Activated CD8-positive, alpha-beta T cell treated with anti-CD3 and anti-CD28 coated beads, Interleukin-2, amount 10 ng/mL, durations not matched to agents 7 days and 5 days (primary cell): ENCODE measurements at places on chromosomes 4 and X.
A peak's percentile ranks its signal among the peaks of the same experiment; 100 is the strongest.

DNA sequence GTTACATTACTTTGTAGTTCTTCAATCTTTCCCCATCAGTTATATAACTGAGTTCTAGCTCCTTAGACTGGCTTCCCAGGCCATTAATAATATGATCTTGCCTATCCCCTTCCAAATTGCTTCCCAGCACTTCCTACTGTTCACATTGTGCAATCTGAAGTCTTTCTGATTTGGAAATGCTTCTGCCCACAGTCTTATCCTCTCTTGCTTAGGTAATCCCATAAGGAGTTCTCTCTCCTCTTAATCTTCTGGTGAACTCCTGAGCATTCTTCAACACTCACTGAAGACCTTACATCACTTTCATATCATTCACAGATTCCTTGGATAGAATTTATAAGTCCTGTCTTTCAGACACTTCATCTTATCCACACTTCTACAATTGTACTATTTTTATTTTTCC is 132.7 kb upstream of the TTC29 start:
- H3K27ac ChIP-seq = no peak overlapping the region
- no peak overlapping the region for H3K4me3 ChIP-seq
- no peaks in the 10 kb centered on the region for H3K4me1 ChIP-seq
- peaks cover 2% of the 10 kb centered on the region for H3K27me3 ChIP-seq

GRCh38 chr4:153341575-153342090 is 2.9 kb upstream of the MND1 start:
- no peak overlapping the region for H3K4me3 ChIP-seq
- H3K4me1 ChIP-seq = peaks cover 24% of the 10 kb centered on the region
- no peak for DNase-seq
- H3K27me3 ChIP-seq = peaks cover 14% of the 10 kb centered on the region
- H3K36me3 ChIP-seq = no peaks in the 10 kb centered on the region
- no peak overlapping the region for H3K27ac ChIP-seq

DNA sequence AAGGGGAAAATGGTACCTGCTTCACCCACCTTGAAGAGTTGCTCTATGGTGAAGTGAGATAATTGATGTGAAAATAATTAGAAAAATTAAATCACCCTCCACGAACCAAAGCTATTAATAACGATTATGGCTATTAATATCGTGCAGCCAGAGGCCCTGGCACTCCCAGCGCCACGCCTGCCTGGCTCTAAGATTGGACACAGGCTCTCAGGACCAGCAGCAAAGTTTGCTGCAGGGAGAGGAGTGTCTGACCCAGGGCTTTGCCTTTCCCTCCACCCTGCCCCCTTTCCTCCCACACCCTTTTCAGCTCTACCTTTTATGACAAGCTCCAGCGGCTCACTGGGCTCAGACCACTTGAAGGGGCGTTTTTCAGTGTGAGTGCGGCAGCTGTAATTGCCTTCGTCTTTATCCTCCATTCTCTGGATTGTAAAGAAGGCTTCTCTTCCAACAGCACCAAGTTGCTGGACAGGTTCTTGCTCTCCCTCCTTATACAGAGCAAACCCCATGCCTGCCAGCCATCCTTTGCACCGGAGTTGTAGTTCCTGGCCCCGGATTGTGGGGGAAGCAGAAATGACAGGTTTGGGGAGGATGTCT is 11.5 kb downstream of the IGSF1 start:
- no peak overlapping the region for H3K4me3 ChIP-seq
- H3K27me3 ChIP-seq = no peaks in the 10 kb centered on the region
- no peak for DNase-seq
- H3K4me1 ChIP-seq = no peaks in the 10 kb centered on the region
- no peaks in the 10 kb centered on the region for H3K36me3 ChIP-seq
- no peak overlapping the region for H3K27ac ChIP-seq

DNA sequence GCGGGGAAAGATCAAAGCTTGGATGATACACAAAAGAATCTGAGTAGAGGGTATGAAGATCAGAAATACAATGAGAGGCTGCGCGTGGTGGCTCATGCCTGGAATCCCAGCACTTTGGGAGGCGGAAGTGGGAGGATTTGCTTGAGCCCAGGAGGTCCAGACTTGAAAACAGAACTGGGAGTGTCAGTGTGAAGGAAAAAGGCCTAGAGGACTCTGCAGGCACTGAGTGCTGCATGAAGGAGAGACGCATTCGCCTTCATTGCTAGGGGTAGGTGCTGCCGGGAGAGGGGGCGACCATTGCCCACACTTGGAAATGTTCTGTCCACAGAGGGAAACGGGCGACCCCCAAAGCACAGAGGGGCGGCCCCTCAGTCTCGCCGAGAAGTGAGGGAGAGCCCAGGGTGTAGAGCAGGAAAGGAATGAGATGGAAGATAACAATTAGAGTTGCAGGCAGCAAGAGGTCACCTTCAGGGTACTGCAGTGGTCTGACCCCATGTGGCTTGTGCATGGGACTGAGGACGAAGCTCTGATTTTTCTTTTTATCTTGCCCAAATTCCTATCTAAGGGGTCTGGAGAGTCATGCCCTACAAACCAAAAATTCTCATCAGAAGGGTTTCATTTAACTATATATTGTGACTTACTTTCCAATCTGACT is 31.8 kb upstream of the ARSD start:
- no peak for DNase-seq
- H3K36me3 ChIP-seq = no peaks in the 10 kb centered on the region
- no peak overlapping the region for H3K4me3 ChIP-seq
- no peaks in the 10 kb centered on the region for H3K4me1 ChIP-seq

DNA sequence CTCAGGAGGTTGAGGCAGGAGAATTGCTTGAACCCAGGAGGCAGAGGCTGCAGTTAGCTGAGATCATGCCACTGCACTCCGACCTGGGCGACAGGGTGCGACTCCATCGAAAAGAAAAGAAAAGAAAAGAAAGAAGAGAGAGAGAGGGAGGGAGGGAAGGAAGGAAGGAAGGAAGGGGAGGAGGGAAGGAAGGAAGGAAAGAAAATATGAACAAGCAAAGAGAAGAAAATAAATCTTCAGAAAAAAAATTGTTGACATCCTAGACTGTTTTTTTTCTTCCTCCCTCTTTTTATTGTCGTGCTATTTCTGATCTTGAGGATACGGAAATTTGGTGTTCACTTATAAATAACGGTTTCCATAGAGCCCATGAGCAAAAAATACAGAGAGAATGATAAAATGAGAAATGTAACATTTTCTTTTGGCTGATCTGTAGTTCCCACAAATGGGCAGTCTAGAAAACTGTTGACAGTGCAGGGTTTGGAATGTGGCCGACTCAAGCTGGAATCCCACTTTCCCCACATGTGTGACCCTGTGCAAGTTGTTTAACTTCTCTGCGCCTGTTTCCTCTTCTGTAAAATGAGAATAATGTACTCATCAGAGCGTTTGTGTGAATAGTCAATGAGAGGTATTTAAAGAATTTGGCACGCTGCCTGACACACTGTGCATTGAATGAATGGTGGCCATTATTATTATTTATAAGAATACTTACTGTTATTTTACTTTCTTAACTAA is 19.4 kb downstream of the SORBS2 start:
- no peaks in the 10 kb centered on the region for H3K4me1 ChIP-seq
- no peaks in the 10 kb centered on the region for H3K36me3 ChIP-seq
- no peak overlapping the region for H3K4me3 ChIP-seq
- H3K27ac ChIP-seq = no peak overlapping the region
- no peaks in the 10 kb centered on the region for H3K27me3 ChIP-seq

- no peaks in the 10 kb centered on the region for H3K4me1 ChIP-seq
- no peaks in the 10 kb centered on the region for H3K36me3 ChIP-seq
- no peak for DNase-seq
- no peak overlapping the region for H3K27ac ChIP-seq
- H3K27me3 ChIP-seq = no peaks in the 10 kb centered on the region
Observed at GRCh38 chr4:94849901-94850300, 92.1 kb downstream of the BMPR1B start.

DNA sequence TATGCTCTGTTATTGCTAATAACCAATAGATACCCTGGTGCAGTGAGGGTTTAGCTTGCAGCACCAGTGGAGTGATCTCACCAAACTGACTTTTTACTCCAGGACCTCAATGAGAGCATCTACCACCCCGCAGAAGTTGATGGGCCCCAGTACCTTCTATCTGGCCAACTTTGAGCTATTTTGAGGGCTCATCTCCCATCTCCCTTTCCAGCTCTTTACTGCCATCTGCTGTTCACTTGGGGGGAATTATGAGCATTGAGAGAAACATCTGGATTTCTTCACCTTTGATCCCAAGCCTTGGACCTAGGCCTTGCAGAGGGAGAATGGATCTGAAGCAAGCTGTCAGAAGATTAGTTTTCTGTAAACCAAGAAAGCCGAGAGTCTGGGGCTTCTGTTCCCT is 143.6 kb downstream of the TMEM164 start:
- H3K36me3 ChIP-seq = no peaks in the 10 kb centered on the region
- peaks cover 5% of the 10 kb centered on the region for H3K4me1 ChIP-seq
- H3K27me3 ChIP-seq = no peaks in the 10 kb centered on the region
- no peak overlapping the region for H3K4me3 ChIP-seq
- DNase-seq = peak; percentile 48

DNA sequence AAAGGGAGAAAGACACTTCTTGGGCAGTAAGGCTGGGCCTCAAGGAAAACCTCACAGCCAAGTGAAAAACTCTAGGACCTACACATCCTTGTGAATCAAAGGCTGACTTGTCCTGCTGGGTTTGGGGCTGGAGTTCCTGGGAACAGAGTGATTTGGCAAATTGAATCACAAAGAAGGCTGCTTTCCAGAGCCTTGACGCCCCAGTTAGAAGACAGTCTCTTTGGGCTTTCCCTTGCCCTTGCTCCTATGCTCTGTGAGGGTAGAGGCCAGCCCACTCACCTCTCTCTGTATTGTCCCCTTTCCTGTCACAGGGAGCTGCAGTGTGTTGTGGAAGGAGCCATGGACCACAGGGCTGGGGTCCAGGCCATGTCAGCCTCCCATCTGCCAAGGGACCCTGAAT is 9.6 kb downstream of the AMER1 start:
- H3K36me3 ChIP-seq = peaks cover 6% of the 10 kb centered on the region
- no peak for DNase-seq
- no peaks in the 10 kb centered on the region for H3K27me3 ChIP-seq
- no peak overlapping the region for H3K4me3 ChIP-seq
- H3K4me1 ChIP-seq = no peaks in the 10 kb centered on the region

- H3K27ac ChIP-seq = no peak overlapping the region
- no peaks in the 10 kb centered on the region for H3K36me3 ChIP-seq
- DNase-seq = no peak
- H3K4me1 ChIP-seq = no peaks in the 10 kb centered on the region
- no peak overlapping the region for H3K4me3 ChIP-seq
Observed at GRCh38 chrX:1792636-1793035, 177.8 kb downstream of the ASMT start.

- H3K27me3 ChIP-seq = peaks cover 16% of the 10 kb centered on the region
- DNase-seq = no peak
- no peak overlapping the region for H3K4me3 ChIP-seq
- H3K27ac ChIP-seq = no peak overlapping the region
- no peaks in the 10 kb centered on the region for H3K36me3 ChIP-seq
Observed at GRCh38 chr4:152998861-152999260, 62.7 kb downstream of the FHDC1 start.

DNA sequence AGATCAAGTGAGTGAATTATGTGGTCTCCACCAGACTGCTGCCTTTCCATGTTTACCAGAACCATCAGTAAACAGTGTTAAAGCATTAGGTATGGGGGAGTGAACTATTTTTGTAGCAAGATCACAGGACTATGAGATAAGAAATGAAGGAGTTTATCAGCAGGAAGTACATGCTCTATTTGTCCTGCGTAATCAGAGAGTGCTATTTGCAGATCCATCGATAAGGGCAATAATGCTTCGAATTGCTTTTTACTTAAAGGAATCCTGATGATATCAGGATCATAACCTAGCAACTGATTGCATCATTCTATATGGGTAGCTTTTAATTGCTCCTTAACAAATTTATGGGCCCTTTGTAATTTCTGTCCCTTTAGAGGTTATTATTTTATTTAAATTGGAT is 57.1 kb downstream of the RBM46 start:
- no peaks in the 10 kb centered on the region for H3K27me3 ChIP-seq
- no peaks in the 10 kb centered on the region for H3K36me3 ChIP-seq
- H3K4me3 ChIP-seq = no peak overlapping the region
- no peak for DNase-seq

GRCh38 chr4:47013373-47013772 is 18.0 kb upstream of the GABRB1 start:
- peaks cover 14% of the 10 kb centered on the region for H3K36me3 ChIP-seq
- H3K4me3 ChIP-seq = no peak overlapping the region
- no peak for DNase-seq

- H3K4me3 ChIP-seq = no peak overlapping the region
- DNase-seq = no peak
- H3K4me1 ChIP-seq = no peaks in the 10 kb centered on the region
- peaks cover 2% of the 10 kb centered on the region for H3K27me3 ChIP-seq
- H3K27ac ChIP-seq = no peak overlapping the region
Observed at GRCh38 chr4:138909587-138909986, 106.0 kb upstream of the NOCT start.

GRCh38 chrX:3811331-3812311 is 98.2 kb upstream of the PRKX start:
- H3K4me1 ChIP-seq = peaks cover 26% of the 10 kb centered on the region
- H3K4me3 ChIP-seq = peak overlapping the region; percentile 46
- peak; percentile 66 for DNase-seq
- H3K36me3 ChIP-seq = no peaks in the 10 kb centered on the region

- no peaks in the 10 kb centered on the region for H3K4me1 ChIP-seq
- H3K27ac ChIP-seq = no peak overlapping the region
- no peak overlapping the region for H3K4me3 ChIP-seq
- H3K36me3 ChIP-seq = no peaks in the 10 kb centered on the region
- no peak for DNase-seq
Observed at GRCh38 chr4:57091657-57092162, 18.5 kb downstream of the IGFBP7 start.

DNA sequence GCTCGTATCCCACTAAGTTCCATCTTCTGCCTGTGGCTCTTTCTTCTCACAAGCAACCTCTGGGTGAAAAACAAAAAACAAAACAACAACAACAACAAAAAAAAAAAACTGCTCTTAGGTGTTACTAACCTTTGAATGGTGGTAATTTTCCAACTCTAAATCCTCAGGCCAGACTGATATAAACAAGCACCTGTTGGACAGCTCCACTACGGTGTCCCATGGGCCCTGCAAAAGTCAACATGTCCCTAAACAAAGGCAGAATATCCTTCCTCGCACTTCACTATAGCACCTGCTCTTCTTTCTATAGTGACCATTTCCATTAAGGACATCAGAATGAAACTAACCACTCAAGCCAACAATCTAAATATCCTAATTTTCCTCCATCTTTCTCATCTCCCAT is 54.6 kb upstream of the PARM1 start:
- H3K27ac ChIP-seq = no peak overlapping the region
- no peak for DNase-seq
- H3K4me1 ChIP-seq = no peaks in the 10 kb centered on the region

GRCh38 chr4:98542011-98542410 is 116.4 kb downstream of the TSPAN5 start:
- no peaks in the 10 kb centered on the region for H3K27me3 ChIP-seq
- no peak overlapping the region for H3K27ac ChIP-seq
- no peak for DNase-seq
- H3K36me3 ChIP-seq = peaks cover 5% of the 10 kb centered on the region
- H3K4me3 ChIP-seq = no peak overlapping the region
- H3K4me1 ChIP-seq = peaks cover 16% of the 10 kb centered on the region

DNA sequence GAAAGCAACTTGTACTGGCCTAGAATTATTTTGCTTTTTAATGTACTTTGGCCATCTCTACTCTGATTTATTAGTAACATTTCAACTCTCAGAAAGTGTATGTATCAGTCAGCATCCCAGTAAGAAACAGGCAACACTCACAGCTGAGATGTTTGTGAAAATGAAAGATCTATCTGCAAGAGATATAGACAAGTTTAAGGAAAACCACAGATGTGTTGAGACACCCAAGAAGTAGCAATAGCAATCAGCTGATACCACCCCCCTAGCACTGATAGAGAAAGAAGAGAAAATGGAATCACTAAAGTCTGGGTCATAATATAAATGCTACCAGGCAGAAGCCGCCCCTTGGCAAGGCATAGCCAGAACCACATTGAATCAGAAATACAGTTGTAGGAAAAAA is 372.0 kb downstream of the ARAP2 start:
- H3K27ac ChIP-seq = no peak overlapping the region
- no peaks in the 10 kb centered on the region for H3K4me1 ChIP-seq
- no peak overlapping the region for H3K4me3 ChIP-seq
- H3K36me3 ChIP-seq = no peaks in the 10 kb centered on the region
- DNase-seq = no peak
